ENCODE measurements at places on chromosomes 1 and 21.

DNA sequence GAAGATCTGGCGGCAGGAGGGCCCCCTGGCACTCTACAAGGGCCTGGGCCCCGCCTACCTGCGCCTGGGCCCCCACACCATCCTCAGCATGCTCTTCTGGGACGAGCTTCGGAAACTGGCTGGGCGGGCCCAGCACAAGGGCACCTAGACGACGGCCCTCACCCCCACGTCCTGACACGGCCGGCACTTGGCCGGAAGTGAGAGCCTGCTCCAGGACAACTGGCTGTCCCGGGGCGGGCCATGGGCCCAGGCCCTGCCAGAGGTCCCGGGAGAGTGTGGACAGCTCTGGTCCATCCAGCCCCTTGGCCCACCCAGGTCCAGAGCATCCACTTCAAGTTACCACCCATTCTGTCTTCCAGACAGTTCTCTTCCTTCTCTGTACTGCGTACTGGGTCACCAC is 3.0 kb upstream of the TMEM82 start:
- DNase-seq: no peak

- DNase-seq: no peak
These were observed 169.8 kb upstream of the DUSP10 start for GRCh38 chr1:221911714-221912113.

GRCh38 chr1:7543718-7544090 is 227.4 kb upstream of the VAMP3 start:
- DNase-seq: no peak

- DNase-seq: no peak
These were observed 85.1 kb downstream of the POU2F1 start for GRCh38 chr1:167305706-167306277.

DNA sequence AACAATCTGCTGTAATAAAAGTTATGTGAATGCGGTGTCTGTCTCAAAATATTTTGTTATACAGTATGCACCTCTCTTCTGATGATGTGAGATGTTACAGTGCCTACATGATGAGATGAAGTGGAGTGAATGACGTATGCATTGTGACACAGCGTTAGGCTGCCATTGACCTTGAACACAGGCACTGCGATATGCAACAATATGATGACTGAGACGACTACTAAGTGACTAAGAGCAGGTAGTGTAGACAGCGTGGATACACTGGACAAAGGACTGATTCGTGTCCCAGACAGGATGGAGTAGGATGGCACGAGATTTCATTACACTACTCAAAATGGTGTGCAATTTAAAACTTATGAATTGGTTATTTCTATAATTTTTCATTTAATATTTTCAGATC is 8.4 kb downstream of the SGIP1 start:
- no peak for DNase-seq

DNA sequence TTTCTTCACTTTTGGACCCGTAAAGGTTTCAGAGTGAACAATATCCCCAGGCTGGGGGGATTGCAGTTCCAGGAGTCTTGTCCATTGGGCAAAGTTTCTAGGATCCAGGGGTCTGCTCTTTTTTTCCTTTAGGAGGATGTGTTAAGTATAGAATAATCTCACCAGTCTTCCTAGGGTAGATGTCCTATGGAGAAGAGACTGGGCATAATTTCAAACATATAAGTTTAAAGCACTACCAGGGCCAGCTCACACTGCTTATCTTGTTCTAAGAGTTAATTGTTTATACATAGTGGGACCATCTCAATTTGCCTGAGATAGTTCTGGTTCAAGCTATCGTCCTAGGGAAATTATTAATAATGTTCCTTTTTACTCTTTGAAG is 1.2 kb downstream of the CHI3L2 start:
- no peak for DNase-seq

DNA sequence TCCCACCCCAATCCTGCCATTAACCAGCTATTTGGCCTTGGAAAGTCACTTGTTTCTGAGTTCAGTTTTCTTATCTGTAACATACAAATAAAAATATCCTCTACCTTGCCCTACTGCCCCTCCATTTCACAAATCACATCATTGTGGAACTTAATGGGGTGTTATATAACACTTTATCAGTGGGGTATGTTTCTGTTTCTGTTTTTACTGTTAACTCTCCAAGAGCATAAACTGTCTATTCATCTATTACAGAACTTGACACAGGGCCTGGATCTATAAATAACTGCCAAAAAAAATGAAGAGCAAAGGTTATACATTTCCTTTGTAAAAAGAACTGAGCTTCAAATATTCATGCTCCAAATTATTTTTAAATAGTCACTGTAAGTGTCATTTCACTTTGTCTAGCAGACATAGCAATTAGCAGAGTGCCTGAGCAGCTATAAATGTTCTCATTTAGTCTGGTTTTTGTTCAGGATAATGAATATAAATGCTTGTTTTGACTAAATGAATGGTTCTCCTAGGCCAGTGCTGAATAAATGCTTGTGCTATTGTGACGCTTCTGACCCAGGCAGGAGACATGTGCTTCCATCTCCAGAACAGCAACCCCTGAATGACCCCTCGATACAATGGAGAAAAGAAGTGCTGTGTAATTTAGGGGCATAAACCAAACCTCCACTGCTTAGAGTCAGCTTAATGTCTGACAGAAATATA is 7.4 kb downstream of the PIGM start:
- DNase-seq: no peak

DNA sequence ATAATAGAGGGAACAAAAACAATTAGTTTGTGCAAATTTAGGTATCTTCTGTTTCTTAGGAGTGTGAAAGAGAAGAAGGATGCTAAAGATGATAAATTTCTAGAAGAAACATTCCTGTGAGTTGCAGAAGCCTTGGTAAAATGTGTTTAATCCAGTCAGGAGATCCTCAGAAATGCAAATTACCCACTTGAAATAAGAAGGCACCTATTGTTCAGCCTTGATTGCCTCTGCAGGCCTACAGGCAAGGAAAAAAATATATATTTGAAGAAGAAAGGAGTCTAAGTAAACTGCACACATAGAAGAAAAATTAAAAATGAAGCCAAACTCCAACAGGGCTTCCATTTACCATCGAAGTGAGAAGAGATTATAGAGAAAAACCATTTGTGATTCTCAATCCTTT is 51.0 kb upstream of the LHX8 start:
- DNase-seq: no peak

- DNase-seq: no peak
These were observed 112.1 kb downstream of the HIVEP3 start for GRCh38 chr1:41806472-41807155.

DNA sequence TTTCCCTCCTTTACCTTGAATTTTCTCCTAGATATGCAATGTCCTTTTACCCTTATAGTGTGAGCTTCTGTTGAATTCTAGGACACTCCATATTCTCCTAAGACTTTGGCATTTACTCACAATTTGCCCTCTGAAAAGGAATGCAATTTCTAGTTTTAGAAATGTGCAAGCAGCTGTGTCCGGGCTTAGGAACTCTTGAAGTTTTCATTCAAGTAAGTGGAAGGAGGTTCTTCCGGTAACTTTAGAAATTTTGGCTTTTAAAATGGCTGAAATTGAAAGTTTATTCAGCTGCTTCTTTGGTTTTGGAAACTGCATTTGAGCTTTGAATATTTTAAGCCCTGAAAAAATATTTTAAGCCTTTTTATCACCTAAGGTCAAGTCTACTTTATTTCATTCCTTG is 56.3 kb downstream of the DPH5 start:
- no peak for DNase-seq

GRCh38 chr1:201272799-201273198 is 10.5 kb upstream of the PKP1 start:
- DNase-seq: no peak

GRCh38 chr1:37914719-37915475 is 32.0 kb downstream of the INPP5B start:
- no peak for DNase-seq

DNA sequence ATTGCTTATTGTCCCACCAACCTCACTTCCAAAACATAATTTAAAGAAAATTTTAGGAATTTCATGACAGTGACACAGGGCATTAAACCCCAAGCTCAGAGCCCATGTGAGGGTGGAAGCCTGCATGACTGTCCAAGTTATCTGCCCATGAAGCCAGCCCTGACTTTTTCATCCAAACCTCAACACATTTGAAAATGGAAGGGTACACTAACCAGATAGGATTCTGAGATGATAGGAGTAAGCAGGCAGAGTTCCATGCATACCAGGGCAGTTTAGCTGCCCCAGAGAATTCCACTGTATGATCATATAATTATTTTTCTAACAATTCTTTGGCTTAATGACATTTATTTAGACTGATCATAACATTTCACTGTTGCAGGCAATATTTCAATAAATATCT is 986.0 kb downstream of the TTLL7 start:
- DNase-seq: no peak

- DNase-seq: no peak
These were observed 20.3 kb upstream of the C2CD2 start for GRCh38 chr21:41973861-41974751.

DNA sequence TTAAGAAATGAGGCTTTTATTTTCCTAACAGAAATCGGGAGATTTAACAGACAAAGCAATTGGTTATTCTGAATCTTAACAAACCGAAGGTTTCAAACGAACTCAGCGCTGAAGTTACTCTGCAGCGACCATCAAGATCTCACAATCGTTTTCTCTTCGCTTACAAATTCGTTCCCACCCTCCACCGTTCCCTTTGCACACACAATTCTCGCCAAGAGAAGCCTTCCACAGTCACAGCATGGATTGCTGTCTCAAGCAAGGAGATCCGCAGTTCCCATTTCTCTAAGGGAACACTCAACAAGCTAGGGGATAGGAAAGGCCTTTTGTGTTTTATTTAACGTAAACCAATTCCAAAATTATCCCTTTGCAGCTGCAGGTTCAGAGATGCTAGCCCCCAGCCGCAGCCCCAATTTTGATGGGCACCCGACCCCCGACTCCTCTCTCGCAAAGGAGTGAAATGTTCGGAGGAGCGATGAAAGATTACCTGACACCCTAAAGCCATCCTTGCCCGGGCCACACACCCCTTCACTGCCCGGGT is 755 bp downstream of the FBXO42 start:
- DNase-seq: no peak

GRCh38 chr1:94199398-94199797 is 38.0 kb downstream of the ARHGAP29 start:
- no peak for DNase-seq

GRCh38 chr1:77349275-77349674 is 67.5 kb downstream of the AK5 start:
- no peak for DNase-seq

DNA sequence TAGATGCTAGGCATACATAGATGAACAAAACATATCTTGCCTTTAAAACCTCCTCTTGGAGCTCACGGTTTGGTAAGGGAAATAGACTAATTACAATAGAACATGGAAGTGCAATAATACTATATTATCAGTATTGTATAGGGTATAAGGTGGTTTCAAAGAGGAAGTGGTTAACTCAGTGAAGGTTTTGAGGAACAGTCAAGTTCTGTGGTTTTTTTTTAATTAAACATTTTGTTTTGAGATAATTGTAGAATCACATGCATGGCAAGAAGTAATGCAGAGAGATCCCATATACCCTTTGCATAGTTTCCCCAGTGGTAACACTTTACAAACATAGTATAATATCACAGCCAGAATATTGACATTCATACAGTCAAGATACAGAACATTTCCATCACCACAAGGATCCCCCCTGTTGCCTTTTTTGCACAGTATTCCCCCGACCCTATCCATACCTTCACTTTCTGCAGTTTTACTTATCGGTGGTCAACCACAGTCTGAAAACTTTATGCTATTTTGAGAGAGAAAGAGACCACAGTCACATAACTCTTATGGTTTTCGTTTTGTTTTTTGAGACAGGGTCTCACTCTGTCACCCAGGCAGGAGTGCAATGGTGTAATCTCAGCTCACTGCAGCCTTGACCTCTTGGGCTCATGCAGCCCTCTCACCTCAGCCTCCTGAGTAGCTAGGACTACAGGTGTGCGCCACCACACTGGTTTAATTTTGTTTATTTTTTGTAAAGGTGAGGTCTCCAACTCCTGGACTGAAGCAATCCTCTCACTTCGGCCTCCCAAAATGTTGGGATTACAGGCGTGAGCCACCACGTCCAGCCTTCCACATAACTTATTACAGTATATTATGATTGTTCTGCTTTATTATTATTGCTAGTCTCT is 60.5 kb upstream of the KIAA1614 start:
- DNase-seq: no peak

- DNase-seq: no peak
These were observed 625.2 kb upstream of the NCAM2 start for GRCh38 chr21:20373031-20373430.

DNA sequence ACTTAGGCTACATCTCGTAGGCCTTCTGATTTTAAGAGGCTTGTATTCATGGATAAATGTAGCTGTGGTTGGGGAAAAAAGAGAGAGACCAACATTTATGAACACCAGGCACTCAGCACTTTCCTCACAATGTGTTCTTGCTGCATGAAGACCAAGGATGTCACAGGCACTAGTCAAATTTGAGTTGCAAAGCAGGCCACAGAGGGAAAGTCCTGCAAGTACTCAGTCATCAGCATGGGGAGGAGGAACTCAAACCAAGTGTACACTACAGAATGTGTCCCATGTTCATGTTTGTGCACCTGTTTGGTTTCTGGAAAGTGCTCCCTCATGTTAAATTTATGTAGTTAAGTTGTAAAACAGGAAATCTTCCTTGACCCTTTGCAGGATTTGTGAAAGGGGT is 8.7 kb upstream of the MAP3K7CL start:
- DNase-seq: no peak

- no peak for DNase-seq
These were observed 20.1 kb upstream of the COL16A1 start for GRCh38 chr1:31723828-31724359.

DNA sequence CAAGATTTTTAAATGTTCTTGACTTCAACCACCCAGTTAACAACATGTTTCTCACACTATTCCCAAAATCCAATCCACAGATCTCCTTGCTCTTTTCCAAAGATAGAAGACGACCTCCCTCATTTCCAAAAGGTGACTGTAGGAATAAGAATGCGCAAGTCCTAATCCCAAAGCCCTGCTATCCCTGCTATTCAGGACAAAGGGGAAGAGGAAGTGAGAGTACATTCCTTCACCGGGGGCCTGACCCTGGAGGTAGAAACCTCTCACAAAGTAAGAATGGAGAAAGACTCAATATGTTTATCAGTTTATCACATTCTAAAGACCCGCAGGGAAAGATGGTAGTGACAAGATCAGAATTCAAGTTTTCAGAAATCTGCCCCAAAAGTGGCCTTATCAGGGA is 55.7 kb downstream of the PLEKHA6 start:
- no peak for DNase-seq

- DNase-seq: no peak
These were observed 5.5 kb upstream of the JUN start for GRCh38 chr1:58789322-58789856.

- no peak for DNase-seq
These were observed 29.3 kb downstream of the BATF3 start for GRCh38 chr1:212670301-212670700.

- DNase-seq: no peak
These were observed 35.7 kb upstream of the OSBPL9 start for GRCh38 chr1:51581238-51581637.
